ENCODE measurements at places on chromosomes 6 and 20.

DNA sequence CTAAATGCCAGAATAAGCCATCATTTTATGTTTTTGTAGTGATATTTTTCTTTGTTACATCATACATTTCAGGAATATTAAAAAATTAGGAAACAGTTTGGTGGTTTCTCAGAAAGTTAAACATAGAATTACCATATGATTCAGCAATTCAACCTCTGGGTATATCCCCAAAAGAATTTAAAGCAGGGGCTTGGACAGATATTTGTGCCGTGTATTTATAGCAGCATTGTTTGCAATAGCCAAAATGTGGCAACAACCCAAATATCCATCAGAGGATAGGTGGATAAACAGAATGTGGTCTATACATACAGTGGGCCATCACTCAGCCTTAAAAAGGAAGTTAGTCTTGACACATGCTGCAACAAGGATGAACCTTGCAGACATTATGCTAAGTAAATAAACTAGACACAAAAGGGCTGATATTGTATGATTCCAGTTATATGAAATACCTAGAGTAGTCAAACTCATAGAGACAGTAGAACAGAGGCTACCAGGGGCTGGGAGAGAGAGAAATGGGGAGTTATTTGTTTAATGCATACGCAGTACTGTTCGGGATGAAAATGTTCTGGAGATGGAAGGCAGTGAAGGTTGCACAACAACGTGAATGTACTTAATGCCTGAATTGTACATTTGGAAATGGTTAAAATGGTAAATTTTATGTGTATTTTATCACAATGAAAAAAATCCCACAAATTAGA lies 18.9 kb upstream of the TRAF3IP2 start:
- no peak for DNase-seq

- no peak for DNase-seq
Measured at GRCh38 chr6:108383981-108384380, 89.1 kb downstream of the AFG1L start.

DNA sequence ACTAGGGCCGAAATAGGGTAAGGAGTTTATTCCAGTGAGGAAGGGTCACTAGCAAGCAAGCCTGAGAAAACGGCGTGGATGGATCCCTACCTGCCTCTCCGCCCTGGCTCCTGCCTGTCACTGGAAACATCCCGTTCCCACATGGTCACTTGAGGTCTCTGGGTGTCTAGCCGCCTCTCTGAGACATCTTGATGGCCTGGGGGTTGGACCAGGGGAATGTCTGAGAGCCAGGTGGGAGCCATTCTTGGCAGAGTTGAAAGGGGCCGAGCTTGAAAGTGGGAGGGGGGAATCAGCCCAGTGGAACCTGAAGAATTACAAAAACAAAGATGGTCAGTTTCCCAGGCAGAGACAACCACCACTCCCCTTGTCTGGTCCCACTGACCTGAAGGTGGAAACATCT lies 961 bp downstream of the CCHCR1 start:
- DNase-seq: no peak

DNA sequence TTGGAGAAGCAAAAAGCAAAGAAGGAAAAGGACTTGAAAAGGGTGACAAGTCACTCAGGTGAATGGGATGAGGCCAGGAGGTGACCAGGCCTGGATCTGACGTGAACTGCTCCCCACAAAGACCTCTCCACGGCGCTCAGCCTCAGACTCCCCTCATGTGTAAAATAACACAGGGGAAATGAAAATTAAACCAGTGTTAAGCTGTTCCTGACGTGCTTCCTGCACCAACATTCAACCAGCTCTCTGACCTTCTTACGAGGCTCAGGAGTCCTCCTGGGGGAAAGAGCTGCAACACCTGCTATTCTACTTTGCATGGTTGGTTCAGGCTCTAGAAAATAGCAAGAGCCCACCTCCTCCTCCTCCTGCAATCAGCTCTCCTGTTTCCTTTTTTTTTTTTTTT lies 256.7 kb downstream of the ATXN1 start:
- DNase-seq: no peak

GRCh38 chr6:33854572-33855030 lies 50.8 kb upstream of the MLN start:
- no peak for DNase-seq

- no peak for DNase-seq
Measured at GRCh38 chr6:158340252-158340651, 28.0 kb downstream of the TULP4 start.

GRCh38 chr20:49515586-49515985 lies 33.1 kb upstream of the KCNB1 start:
- no peak for DNase-seq

DNA sequence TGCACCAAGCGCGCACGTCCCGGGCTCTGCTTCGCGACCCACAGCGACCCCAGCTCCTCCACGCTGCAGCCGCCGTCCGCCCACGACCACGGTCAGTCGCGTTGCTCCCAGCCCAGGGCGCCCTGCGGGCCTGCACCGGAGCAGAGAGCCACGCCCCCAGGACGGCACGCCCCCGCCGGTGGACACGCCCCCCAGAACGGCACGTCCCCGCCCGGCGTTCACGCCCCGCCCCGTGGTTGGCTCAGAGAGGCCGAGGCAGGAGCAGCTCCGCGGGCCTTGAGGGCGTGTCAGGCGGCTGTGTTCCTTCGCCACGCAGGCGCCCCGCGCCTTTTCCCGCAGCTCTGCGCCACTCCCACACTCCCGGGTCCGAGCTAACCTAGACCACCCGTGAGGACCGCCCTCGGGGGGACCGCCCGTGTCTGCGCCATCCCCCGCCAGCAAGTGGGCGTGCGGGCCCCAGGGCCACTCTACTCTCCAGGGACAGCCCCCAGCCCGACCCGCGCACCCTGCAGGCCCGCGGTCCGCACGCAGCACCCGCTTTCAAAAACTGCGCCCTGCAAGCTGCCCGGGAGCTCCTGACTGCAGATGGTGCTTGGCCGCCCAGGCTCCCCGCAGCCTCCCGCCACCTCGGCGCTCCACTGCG lies at the start of gene RNASET2:
Gene RNASET2, minus strand, starts transcription at position 107 of the 643 bp plus-strand sequence. CDS start 368 bp downstream, outside the sequence.
- peak; percentile 69 for DNase-seq

GRCh38 chr6:38671885-38672467 lies 31.0 kb downstream of the GLO1 start:
- no peak for DNase-seq

DNA sequence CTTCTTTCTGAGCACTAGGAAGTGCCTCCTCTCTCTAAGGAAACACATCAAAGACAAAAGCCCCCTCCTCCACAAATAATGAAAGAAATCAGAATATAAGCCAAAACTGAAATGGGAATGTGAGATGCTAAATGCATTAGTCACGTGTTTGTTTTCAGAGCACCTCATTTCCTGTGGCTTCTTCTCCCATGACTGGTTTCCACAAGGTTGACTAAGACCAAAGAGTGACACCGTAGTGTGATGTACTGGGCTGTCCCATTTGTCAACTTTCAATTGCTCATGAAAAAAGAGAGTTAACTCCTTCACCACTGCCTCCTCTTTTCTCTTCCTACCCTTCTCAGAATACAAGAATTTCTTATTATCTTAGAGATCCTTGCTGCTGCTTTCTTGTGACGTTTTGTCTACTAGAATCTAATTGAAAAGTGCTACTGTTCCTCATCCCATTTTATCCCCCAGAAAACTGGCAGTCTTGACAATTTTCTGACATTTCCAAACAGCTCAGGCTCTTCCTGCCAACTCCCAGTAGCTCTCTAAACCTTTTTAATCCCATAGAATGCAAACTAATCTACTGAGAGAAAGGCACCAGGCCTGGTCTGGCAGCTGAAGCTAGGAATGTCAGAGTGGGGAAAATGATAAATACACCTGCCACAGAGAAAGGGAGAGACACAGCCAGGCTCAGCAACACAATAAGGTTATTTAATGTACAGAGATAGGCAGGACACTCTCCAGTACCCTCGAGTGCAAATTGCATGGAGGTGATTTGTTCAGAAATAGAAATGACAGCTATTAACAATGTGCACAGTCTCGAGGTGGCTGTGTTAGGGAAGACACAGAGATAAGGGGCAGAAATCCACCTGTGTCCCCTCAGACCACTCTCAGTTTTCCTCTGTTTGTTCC lies 671.7 kb upstream of the NRSN1 start:
- DNase-seq: no peak

- no peak for DNase-seq
Measured at GRCh38 chr6:30091577-30092381, 16.2 kb upstream of the RNF39 start.

- DNase-seq: no peak
Measured at GRCh38 chr6:88298066-88298845, 132.1 kb upstream of the CNR1 start.

DNA sequence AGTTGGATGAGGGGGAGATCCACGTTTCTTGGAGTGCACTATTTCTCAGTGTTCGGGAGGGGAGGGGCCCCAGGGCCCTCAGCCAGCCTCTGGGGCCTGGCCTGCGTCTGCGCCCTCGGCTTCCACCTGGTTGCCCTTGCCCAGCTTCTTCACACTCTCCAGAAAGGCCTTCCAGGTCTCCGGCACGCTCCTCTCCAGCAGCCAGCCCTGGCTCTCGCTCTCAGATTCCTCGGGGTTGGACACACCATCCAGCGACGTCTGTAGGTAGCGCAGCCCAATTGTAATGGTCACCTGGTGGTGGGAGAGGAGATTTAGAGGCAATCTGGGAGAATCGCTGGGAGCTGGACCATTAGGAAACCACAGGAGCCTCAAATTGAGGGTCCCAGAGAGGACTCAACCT lies 24.2 kb downstream of the PRPH2 start:
- DNase-seq: no peak

DNA sequence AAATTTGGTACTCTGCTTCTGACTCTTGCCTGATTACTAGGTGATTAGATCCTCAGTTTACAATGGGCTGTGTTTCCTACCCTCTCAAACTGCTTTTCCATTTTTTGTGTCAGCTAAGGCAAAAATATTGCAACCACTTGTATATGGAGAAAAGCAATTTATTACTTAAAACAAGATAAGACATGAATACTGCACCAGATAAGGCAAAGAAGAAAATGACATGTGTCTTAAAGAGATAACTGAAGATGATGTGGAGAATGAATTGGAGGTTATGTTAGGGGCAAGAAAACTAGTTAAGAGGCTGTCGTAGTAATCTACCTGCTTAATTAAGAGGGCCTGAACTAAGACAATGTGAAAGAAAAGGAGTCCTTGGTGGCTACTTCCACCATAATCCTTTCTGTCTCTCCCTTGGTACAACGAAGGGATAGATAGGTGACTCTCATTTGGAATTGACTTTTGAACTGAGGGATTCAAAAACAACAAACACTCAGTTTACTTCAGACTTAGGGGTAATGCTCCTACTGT lies 16.3 kb upstream of the REV3L start:
- DNase-seq: no peak

- DNase-seq: no peak
Measured at GRCh38 chr6:149895048-149895590, 2.8 kb downstream of the RAET1E start.

DNA sequence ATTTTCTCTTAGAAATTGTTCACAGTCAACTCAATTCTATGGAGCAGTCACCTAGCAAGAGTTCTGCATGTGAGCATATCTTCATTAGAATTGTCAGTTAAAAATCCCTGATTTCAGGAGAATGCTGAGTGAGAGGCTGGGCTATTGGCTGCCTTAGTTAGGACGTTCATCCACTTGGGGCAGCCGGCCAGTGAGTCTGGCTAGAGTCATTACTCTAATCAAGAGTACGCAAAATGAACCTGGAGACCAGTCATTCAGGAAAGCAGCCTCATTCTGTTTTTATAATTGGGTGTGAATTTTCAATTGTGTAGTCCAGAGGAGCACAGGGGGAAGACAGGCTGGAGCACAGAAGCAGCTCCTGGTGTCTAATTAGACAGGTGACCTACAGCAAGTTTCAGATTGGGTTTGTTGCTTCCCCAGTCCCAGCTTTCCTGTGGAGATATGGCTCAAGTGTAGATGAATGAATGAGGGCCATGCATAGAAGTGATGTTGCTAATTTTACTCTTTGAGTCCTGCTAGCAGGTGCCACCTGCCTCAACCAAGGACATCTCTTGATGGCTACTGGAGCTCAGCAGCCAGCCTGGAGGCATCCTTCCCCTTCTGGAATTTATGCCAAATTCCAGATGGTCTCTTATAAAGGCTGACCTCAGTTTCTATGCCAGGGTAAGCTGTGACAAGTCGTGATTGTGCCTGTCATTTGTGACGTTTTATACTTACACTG lies 265.7 kb downstream of the NKAIN2 start:
- no peak for DNase-seq

- DNase-seq: no peak
Measured at GRCh38 chr6:126618639-126619343, 278.9 kb downstream of the CENPW start.

DNA sequence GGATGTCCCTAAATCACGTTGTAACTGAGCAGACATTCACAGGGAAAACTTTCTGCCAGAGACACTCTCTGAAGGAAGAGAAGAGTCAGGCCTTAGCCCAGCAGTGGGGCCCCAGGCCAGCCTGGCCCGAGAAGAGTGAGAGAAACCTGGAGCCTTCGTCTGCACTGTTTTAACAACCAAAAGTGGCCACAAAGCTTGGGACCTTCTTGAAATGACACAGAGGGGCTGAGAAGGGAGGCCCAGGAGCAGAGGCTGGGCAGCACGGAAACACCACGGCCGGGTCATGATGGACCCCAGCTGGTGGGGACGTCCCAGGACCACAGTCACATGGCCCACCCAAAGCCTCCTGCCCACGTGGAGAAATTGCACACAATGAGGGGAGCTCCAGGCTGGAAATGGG lies 126.8 kb upstream of the THBS2 start:
- DNase-seq: no peak

DNA sequence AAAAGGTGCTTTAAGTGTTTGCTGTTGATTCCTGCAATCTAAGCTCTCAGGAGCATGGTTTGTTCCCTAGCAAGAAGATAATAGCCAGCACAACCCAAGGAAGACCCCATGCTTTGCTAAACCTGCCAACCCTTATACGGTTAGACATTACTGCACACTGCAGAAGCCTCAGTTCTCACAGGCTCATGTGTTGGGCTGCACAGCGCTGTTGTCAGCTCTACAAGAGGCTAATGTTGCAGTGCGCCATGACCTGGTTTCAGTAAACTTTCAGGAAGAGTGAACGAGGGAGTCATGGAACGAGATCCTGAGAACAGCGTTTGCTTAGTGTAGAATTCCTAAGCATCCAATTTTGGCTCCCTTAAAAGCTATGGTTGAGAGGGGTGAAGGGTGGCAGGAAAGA lies 218.5 kb downstream of the ARHGAP18 start:
- no peak for DNase-seq

- no peak for DNase-seq
Measured at GRCh38 chr6:26428206-26428605, 12.1 kb upstream of the BTN3A3 start.

Measured in cortex of kidney (tissue), 1 donor.